CD4-positive, alpha-beta T cell treated with Interleukin-6 at 100 ng/mL for 8 hours (primary cell): ENCODE measurements at places on chromosomes 1 and 21.

DNA sequence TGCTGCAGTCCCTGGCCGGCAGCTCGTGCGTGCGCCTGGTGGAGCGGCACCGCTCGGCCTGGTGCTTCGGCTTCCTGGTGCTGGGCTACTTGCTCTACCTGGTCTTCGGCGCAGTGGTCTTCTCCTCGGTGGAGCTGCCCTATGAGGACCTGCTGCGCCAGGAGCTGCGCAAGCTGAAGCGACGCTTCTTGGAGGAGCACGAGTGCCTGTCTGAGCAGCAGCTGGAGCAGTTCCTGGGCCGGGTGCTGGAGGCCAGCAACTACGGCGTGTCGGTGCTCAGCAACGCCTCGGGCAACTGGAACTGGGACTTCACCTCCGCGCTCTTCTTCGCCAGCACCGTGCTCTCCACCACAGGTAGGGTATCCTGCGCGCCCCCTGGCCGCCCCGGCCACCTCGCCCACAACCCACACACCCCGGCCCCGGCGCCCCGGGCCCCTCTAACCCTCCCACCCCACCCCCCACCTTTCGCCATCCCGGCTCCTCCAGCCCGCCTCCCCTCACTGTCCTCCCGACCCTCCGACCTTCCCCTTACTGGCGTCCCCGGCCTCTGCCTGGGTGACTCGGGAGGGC, 352 bp downstream of the KCNK1 start:
- no peak for DNase-seq

DNA sequence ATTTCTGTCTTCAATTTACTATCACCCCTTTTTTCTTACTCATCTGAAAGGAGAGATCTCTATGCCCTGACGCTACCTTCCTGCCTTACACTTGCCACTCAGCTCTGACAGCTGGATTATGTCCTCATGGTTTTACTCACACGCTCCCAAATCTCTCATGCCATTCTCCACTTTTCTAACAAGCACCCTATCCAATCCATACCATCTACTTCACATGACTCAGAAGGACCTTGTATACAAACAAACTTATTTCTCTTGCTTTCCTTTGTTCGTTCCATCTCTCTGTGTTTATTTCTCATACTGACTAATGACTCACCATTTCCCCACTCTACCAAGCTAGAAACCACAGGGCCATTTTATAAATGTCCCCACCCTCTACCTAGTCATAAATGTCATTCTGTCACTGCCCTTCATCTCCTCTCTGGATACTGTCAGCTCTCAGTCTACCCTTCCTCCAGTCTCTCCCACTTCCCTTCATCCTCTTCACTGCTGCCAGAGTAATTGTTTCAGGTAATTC, 87.3 kb downstream of the USP24 start:
- DNase-seq, result no peak

DNA sequence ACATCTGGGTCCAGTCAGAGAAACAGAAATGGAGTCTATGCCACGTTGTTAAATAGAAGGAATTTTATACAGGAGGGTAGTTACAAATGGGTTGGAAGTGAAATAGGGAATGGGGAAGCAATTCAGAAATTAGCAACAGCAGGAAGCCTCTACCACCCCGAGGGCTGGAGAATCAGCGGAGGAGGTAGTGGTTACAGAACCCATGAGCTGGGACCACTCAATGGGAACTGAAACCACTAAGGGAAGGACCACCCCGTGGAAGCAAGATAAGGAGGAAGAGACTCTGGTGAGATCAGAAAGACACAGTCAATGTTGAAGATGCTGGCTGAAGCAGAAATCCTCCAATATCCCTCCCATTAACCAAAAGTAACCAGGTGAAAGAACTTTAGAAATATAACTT, 15.5 kb upstream of the MAST2 start:
- no peak for DNase-seq

- no peak for DNase-seq
These were observed 9.5 kb upstream of the DUSP23 start for GRCh38 chr1:159771127-159771895.

- DNase-seq, result no peak
These were observed 8.0 kb upstream of the MEX3A start for GRCh38 chr1:156090138-156090839.

- DNase-seq, result no peak
These were observed 578.6 kb upstream of the PBX1 start for GRCh38 chr1:163980394-163980793.

GRCh38 chr1:178933105-178933561, 62.3 kb upstream of the ANGPTL1 start:
- DNase-seq, result no peak

GRCh38 chr1:203219934-203220333, 9.5 kb downstream of the CHIT1 start:
- DNase-seq, result no peak

GRCh38 chr1:10444795-10445397, 4.9 kb upstream of the CORT start:
- DNase-seq, result no peak

DNA sequence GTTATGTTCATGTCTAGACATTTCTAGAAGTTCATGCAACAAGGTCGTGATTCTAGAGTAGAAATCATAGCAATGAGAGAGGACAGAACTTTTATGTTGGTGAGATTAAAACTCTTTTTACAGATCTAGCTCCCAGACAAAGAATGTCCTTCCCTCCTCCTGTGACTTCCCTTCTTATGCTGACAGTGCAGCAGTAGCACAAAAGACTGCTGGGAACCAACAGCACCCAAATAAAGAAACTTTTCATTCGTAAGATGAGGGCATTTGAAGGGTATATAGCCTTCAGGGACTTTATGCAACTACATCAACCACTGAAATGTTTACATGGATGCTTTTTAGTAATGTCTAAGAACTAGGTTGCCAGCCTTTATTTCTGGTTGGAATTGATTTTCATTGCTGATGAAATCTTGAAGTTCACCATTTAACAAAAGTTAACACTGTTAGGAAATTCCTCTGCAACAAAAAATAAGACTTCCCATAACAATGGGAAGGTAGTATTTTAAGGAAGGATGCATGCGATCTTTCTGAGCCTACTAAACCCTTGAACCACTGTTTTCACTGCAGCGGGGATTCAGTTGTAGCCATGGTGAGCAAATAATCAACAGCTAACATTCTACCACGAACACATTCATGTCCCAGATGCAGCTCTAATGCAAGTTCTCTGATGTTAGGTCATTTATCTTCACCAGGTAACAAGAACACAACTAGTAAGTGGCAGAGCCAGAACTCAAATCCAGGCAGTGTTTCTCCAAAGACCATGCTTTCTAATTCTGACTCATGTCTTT, 672.8 kb downstream of the PTPRC start:
- DNase-seq, result no peak

DNA sequence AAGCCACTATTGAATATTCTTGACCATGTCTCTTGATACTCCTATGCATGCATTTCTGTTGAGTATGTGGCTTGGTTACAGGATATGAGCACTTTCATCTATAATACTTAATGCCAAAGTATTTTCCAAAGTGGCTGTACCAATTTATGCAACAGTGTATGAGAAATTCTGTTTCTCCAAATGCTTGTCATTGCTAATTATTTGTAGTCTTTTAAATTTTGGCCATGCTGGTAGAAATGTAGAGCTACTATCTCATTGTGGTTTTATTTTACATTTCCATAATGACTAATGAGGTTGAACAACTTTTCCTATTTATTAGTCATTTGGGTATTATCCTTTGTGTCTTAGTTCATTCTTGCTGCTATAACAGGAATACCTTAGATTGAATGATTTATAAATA, 71.4 kb upstream of the TSPAN2 start:
- DNase-seq, result no peak

DNA sequence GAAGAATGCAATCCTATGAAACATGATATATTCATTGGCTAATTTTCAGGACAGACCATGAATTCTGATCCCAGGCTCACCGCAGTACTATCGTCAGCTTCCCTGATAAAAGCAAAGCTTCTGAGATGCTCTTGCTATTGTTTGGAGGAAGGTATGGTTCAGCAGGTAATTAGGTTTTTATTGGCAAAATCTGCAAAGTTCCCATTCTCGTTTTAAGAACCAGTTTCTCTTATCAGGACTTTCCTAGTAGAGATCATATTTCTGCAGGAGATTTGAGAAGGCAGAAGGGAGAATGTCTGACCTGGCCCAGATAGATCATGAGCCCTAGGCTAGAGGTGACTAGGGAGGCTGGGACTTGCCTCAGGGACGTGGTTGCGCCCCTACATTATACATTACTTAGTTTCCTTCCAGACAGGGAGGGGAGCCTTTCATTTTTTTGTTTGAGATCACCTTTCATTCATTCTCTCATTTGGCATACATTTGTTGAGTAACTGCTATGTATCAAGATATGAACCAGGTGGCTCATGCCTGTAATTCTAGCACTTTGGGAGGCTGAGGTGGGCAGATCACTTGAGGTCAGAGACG, 108.8 kb downstream of the NRIP1 start:
- DNase-seq, result no peak

DNA sequence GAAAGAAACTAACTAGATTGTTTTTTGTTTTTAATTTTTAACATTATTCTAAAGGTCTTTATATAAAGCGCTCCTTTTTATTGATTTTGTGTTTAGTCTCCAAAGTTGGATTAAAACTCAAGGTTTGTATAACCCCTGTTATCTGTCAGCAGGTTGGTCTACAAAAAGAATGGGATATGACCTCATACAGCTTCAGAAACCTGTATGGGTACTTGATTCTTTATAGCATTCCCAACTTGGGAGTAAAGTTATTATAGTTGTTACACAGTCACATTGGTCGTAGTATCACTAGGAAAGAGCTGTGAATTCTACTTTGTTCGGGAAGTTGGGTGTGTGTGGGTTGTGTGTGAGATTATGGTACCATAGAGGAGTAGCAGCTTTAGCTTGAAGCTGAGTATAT, 52.4 kb downstream of the ZMYM4 start:
- DNase-seq, result no peak

DNA sequence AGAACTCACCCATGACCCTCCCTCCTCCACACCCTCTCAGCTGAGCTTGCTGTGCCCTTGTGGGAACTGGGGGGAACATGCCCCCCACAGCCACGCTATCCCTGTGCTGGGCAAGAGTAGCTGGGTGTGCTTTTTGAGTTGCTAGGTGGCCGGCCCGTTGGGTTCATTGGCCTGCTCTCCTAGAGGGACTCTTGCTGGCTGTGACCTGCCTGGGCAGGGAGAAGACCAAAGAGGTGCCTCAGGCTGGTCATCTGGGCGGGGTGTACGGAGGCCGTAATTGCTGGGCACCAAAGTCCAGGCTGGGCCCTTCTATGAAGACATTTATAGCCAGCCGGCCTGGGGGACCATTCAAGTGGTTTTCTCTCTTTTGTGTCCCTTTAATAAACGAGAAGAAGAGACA, 138.3 kb upstream of the ZBTB40 start:
- no peak for DNase-seq

- no peak for DNase-seq
These were observed 138.4 kb downstream of the RHOU start for GRCh38 chr1:228873709-228874108.

DNA sequence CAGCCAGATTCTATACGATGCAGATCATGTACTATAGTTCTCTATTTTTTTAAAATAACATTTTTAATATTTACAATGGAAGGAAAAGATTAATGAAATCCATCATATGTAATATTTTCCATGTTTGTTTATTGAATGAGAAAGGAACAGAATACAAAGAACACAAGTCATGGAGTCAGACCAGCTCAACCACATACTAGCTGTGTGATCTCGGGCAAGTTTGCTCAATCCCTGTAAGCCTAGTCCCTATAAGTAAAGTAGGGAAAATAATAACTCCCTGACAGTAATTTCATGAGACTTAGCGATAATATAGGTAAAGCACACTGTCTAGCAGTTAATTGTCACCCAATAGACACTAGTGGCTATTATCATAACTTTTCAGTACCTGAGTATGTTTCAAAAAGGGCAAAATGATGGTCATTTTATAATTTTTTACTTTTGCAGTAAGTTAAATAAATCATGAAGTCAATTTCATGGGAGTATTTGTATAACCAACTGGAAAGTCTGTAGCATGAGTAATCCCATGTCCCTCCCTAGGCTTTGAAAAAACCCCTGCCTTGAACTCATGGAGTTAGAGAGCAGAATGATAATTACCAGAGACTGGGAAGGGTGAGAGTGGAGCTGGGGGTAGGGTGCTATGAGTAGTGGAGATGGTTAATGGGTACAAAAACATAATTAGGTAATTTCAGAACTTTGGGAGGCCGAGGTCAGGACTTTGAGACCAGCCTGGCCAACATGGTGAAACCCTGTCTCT, 37.0 kb upstream of the EPS15 start:
- no peak for DNase-seq

DNA sequence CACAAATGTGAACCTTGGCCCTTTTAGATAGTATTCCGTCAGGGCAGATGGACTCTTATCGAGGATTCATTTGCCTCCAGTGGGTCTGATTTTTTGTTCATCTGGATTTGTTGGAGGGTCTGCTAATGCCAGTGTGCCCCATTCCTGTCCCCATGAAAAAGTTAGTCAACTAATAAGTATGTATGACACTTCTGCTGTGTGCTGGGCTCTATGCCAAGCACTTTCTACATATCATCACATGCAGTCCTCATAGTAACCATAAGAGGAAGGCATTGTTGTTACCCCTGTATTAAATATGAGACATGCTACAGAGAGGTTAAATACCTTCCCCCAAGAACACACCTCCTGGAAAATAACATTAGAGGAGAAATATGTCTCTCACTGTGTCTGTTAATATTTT, 46.6 kb upstream of the MAB21L3 start:
- no peak for DNase-seq

- DNase-seq, result no peak
These were observed 59.7 kb downstream of the FGGY start for GRCh38 chr1:59356627-59357026.

GRCh38 chr1:112869895-112870294, 86.1 kb downstream of the SLC16A1 start:
- no peak for DNase-seq

- no peak for DNase-seq
These were observed 187.8 kb downstream of the NR5A2 start for GRCh38 chr1:200215350-200215749.

DNA sequence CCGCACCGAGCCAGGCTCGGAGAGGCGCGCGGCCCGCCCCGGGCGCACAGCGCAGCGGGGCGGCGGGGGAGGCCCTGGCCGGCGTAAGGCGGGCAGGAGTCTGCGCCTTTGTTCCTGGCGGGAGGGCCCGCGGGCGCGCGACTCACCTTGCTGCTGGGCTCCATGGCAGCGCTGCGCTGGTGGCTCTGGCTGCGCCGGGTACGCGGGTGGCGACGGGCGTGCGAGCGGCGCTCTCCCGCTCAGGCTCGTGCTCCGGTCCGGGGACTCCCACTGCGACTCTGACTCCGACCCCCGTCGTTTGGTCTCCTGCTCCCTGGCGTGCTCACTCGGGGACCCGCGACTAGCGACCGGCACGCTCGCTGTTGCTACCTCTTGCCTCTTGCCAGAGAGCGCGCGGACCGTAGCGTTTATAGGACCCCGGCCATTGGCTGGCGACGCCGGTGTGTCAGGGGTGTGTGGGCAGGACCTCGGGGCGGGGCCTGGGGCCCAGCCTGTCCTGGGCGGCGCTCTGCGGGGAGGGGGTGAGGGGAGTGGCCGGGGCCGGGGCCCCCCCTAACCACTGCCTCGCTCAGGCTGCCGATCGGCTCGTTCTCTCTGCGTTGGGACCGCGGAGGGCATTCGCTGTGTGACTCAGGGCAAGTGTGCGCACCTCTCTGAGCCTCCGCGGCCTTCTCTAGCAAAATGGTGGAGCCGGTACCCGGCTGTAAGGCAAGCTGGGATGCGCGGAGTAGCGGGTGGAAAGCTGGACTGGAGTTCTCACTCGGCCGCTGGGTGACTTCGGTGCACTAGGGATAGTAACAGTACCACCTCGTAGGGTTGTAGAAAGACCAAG, at the start of gene SLC2A1:
TSS of gene SLC2A1 (minus strand) at position 381 of the 832 bp plus-strand sequence. CDS start at position 164, 217 bp downstream.
- peak; percentile 95 for DNase-seq

GRCh38 chr1:31871703-31872102, 55.9 kb upstream of the SPOCD1 start:
- DNase-seq, result no peak

GRCh38 chr1:201447903-201448871, 20.8 kb downstream of the PHLDA3 start:
- peak; percentile 52 for DNase-seq
